ENCODE measurements at places on chromosomes 12 and 14.

DNA sequence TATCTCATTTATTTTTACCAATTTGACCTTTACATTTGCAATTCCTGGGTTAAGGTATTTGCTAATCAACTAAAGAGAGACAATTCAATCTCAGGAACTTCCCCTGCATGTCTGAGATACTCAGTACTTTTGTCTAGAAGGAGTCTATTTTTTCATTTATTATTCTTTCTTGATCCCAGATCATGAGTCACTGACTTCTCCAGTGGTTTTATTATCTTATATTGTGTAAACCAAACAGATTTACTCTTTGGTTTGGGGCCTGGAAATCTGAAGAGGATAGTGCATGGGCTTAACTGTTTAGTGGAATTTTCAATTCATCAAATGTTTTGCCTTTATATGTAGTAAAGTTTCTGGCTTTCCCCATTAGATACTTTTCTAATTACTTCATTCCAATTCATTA lies 185.4 kb downstream of the ALG10B start:
- DNase-seq, result no peak

DNA sequence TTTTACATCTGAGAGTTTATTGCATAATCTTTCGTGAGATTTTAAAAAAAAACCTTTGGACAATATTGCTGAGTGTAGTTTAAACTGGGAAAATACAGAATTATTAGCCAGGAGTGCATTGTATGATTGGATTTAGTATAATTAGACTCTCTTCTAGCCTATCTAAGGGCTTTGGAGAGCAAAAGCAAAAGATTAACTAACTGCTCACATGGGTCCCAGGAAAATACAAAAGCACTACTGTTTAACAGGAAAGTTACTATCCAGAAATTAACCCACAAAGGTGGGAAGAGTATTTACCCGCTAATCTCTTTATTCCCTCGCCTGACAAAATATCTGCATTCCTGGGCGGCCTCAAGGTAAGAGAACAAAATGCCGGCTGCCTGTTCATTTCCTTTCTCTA lies 309.5 kb downstream of the ATXN7L3B start:
- DNase-seq, result no peak

DNA sequence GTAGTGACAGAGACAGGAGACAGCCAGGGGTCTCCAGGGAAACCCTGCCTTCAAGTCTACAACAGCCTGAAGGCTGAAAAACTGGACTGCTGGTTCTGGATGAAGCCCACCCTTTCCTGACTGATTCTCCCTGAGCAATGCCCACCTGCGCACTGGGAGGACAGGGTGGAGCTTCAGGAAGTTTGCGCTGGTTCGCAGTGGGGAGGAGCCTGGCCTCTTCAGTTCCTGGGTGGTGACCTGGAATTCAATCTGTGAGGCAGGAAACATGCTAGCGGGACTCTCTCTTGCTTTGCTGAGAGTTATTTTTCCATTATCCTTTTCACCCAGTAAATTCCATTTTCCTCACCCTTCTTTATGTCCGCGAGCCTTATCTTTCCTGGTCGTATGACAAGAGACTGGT lies 600.8 kb downstream of the TRHDE start:
- no peak for DNase-seq

GRCh38 chr14:92323011-92323915 lies at the start of gene SLC24A4:
SLC24A4 (plus strand) TSS chr14:92323165; CDS start chr14:92323831, 666 bp downstream.
- no peak for DNase-seq

- no peak for DNase-seq
Measured at GRCh38 chr14:54767139-54767431, 135.5 kb downstream of the GCH1 start.

DNA sequence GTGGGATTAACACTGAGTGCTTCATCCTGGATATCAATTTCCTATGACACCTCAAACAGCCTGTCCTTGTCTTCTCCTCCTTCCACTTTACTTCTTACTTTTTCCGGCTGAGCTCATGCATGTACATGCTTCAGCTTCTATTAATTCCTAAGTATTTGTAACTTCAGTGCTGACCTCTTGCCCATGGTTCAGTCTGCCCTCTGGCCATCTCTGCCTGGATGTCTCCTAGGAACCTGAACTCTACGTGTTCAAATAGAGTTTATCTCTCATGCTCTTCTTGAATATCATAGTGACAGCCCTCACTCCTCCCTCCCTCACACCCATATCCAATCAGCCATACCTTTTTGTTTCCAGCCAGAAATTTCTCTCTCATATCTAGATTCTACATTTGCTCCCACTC lies 141.6 kb downstream of the ATP23 start:
- DNase-seq, result no peak

DNA sequence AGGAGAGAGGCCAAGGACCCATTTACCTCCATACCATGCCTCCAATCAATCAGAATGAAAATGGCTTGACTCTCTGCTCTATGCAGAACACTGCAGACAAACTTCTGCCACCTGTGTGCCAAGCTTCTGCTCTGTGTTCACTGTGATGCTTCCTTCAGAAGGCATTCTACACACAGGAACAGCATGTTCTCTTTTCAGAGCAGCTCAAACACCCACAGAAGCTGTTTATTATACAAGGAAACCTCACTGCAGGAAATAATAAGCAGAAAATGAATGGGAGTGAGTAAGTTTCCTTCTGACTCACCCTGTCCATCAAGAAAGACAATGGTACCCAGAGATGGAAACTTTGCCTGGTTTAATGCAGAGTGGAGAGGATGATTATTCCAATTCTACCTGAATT lies 2.4 kb upstream of the ESR2 start:
- no peak for DNase-seq

DNA sequence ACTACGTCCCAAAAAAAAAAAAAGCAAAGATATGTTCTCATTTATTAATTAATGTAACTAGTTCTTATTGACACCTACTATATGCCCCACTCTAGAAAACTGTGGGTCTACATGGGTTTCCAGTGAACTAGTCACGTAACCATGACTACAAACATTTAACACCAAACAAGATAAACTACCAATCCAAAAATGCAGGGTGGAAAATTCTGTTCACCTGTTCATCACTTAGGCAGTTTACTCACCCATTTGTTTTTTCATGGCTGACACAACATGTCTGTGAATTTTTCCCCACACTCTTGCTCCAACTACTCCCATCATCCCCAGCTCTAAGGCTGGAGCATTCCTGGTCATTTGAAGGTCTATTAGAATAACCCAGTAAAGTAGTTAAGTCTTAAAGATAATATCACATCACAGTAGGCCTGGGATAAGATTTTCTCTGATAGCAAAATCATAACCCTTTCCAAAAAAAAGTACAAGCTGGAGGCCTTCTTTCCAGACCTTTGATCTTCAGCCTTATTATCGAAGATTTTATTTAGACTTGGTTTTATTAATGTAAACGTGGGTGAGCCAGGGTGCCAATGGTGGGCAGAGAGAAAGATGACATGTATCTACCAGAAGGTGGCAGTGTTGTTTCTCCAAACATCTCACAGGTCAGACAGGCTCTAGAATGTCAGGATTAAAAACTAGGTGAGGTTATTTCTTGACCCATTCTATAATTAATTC lies 61.6 kb upstream of the DAAM1 start:
- DNase-seq, result no peak

GRCh38 chr14:51576117-51576430 lies 75.6 kb upstream of the FRMD6 start:
- no peak for DNase-seq

GRCh38 chr12:109476807-109477184 lies 304 bp downstream of the KCTD10 start:
- DNase-seq, result no peak

DNA sequence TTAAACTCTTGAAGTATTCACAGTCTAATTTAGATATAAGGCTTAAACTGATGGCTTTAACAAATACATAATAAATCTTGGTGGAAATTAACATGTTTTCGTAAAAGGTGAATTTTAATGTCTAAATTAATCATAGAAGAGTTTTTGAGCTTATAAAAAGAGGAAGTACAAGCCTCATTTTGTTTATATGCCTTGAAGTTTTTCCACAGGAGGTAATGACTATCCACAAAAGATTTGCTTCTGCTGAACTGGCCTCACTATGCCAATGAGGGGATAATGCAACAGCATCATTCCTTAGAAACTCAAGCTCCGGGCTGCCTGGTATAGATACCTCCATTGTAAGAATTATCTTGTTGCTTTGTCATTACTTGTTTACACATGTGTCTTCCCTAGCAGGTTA lies 175.6 kb downstream of the DUSP6 start:
- DNase-seq, result no peak

- DNase-seq, result no peak
Measured at GRCh38 chr14:91732439-91732838, 553 bp upstream of the CATSPERB start.

- DNase-seq, result no peak
Measured at GRCh38 chr14:96167224-96168148, 37.2 kb upstream of the BDKRB2 start.

DNA sequence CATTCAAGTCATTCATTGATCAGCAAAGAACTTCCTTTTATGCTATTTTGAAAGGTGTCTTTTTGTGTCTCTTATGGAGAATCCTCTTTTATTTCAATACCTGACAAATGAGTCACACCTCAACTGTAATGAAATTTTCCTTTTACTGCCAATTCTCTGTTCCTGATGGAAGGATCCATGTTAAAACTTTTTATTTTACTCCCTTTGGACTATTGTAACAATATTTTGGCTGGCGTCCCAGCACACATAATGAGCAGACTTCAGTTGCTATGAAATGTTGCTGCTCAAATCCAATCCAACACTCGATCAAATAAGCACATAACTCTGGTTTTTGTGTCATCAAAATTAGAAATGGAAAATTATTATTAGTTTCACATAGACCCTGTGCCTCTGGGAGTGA lies 21.9 kb upstream of the SLC15A5 start:
- no peak for DNase-seq

- DNase-seq, result no peak
Measured at GRCh38 chr12:59444932-59445331, 150.9 kb upstream of the SLC16A7 start.

DNA sequence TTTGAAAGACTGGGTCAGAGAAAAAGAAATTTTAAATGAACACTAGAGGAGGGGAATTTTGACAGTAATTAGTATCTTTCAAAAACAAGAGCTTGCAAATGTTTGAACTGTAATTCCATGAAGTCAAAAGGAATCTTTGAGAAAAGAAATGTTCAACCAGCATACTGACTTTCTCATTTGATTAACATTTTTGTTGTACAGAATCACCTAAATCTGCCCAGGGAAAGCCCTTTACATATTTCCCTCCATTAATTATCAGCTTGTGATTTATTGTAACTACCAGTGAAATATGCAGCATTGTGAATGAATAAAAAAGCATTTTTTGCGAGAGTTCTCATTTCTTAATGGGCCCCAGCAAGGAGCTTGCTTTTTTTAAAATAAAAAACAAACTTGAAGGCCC lies 61.2 kb upstream of the CCDC91 start:
- DNase-seq, result no peak

DNA sequence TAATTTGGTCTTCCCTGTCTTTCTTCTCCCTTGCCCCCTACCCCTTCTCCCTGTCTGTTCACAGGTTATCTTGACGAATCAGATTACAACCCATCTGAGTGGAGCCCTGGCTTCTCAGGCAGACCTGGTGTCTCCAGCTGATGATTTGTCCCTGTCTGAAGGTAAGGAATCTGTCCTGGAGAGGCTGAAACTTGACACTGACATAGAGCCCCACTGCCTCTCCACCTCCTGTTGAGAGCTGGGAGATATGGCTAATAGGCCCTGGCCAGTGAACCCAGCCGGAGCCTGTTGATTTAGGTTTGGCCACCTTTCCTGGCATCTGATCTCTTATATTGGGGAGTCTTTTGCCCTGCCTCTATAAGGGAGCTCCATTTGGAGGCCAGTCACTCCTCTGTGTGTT lies 472.2 kb downstream of the RAD51B start:
- no peak for DNase-seq

- no peak for DNase-seq
Measured at GRCh38 chr12:131869871-131870418, 24.5 kb upstream of the ULK1 start.

- DNase-seq, result no peak
Measured at GRCh38 chr14:97264516-97265230, 467.5 kb downstream of the VRK1 start.

DNA sequence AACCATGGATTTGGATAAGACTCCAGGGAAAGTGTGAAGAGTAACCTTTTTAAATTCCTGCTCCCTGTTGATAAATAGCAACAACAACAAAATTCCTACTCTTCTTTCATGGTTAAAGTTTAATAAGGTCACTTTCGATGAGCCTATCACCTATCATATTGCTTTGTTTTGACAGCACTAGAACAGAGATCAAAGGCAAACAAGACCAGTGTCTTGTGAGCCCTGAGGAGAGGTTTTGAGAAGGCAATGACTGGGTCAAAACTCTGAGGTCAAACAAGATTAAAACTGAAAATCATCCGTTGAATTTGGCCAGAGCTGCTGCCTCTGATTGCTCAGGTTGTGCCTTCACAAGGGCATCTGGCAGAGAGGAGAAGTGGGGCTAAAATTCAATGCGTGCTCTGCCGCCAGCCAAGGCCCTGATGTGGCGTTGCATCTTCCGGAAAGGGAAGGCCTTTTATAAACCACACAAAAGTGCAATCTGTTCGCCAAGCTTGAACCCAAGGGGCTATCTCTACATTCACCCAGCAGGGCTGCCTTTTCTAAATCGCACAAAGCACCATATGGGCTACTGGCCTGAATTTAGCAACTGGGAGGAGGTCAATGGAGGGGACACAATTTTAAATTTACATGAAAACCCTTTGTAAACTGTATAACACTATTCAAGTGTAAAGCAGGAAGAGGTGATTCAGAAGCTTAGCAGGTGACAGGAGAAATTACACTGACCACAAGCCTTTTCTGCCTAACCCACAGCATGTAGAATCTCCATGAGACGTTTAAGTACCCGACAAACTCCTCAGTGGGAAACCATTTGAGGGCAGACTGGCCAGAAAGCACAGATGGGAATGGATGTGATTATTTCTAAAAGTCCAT lies 140.8 kb downstream of the DAD1 start:
- no peak for DNase-seq

GRCh38 chr12:40907115-40907527 lies 214.9 kb downstream of the CNTN1 start:
- DNase-seq, result no peak

GRCh38 chr12:21906919-21907493 lies 34.2 kb downstream of the ABCC9 start:
- DNase-seq, result no peak

GRCh38 chr14:67056684-67057083 lies 132.6 kb upstream of the GARIN2 start:
- no peak for DNase-seq

All from stimulated activated CD8-positive, alpha-beta memory T cell treated with anti-CD3 and anti-CD28 coated beads, Interleukin-4, amount 100 ng/mL, for 1 hour (primary cell).